Natural killer cell (primary cell): ENCODE measurements at places on chromosomes 2 and 18.

- DNase-seq, result no peak
- H3K27ac ChIP-seq, result no peak overlapping the region
- H3K4me1 ChIP-seq, result no peaks in the 10 kb centered on the region
- H3K4me3 ChIP-seq, result no peak overlapping the region
- H3K36me3 ChIP-seq, result no peaks in the 10 kb centered on the region
- no peaks in the 10 kb centered on the region for H3K27me3 ChIP-seq
Measured at GRCh38 chr2:234596696-234597575, 100.1 kb upstream of the ARL4C start.

GRCh38 chr2:58594762-58595161 lies 353.6 kb upstream of the FANCL start:
- no peaks in the 10 kb centered on the region for H3K36me3 ChIP-seq
- DNase-seq, result no peak

GRCh38 chr2:163752267-163752666 lies 16.5 kb upstream of the FIGN start:
- DNase-seq, result no peak
- no peaks in the 10 kb centered on the region for H3K27me3 ChIP-seq
- H3K4me3 ChIP-seq, result no peak overlapping the region
- no peak overlapping the region for H3K27ac ChIP-seq
- no peaks in the 10 kb centered on the region for H3K36me3 ChIP-seq

DNA sequence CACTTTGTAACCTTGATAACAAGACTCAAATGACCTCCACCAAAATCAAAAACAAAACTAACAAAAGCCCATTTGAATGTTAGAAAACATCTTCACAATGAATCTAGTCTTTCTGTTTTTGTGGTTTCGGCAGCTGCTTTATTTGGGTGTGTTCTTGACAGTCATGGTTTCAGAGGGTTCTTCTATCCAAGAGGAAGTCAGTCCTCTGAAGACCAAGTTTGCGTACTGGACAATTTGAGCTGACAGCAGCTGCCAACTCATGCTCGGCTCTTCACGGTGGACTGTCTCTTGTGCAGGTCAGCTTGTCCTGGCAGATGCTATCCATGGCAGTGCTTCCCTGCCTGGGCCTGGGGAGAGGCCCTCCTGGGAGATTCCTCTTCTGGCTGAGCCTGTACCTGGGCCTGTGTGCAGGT lies 91.0 kb downstream of the TMEM17 start:
- no peak overlapping the region for H3K4me3 ChIP-seq
- H3K27ac ChIP-seq, result no peak overlapping the region
- peaks cover 5% of the 10 kb centered on the region for H3K4me1 ChIP-seq
- no peaks in the 10 kb centered on the region for H3K36me3 ChIP-seq
- no peak for DNase-seq
- no peaks in the 10 kb centered on the region for H3K27me3 ChIP-seq

- no peak overlapping the region for H3K4me3 ChIP-seq
- H3K4me1 ChIP-seq, result no peaks in the 10 kb centered on the region
- H3K27me3 ChIP-seq, result peaks cover 6% of the 10 kb centered on the region
- no peak for DNase-seq
- H3K36me3 ChIP-seq, result no peaks in the 10 kb centered on the region
Measured at GRCh38 chr2:126627643-126628042, 28.3 kb upstream of the GYPC start.

DNA sequence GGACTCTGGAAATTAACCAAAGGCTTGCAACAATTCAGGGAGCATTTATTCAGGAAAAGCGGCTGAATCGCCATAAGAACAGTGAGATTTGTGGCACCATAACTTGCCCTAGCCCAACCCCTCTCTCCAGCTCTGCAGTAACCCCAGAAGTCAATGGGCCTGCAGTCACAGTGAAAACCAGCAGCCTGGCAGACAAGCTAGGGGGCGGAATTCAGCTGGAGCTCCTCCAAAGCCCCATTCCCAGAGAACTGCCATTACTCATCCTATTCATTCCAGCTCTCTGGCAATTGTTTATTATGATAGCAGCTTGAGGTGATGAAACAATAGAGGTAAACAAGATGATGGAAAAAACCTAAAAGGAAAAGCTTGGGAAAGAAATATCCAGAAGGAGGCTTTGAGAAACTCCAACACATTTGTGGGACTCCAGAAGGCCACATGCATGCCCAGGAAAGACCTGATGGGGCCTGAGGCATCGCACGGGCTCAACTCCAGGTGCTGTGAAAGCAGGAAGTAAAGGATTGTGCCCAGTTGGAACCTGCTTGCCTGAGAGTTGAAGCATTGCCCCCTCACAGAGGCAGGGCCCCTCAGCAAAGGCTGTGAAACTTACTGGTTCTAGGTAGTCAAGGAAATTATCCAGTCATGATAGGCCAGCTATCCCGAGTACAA lies 126.7 kb downstream of the TWIST2 start:
- H3K36me3 ChIP-seq, result no peaks in the 10 kb centered on the region
- no peaks in the 10 kb centered on the region for H3K4me1 ChIP-seq

DNA sequence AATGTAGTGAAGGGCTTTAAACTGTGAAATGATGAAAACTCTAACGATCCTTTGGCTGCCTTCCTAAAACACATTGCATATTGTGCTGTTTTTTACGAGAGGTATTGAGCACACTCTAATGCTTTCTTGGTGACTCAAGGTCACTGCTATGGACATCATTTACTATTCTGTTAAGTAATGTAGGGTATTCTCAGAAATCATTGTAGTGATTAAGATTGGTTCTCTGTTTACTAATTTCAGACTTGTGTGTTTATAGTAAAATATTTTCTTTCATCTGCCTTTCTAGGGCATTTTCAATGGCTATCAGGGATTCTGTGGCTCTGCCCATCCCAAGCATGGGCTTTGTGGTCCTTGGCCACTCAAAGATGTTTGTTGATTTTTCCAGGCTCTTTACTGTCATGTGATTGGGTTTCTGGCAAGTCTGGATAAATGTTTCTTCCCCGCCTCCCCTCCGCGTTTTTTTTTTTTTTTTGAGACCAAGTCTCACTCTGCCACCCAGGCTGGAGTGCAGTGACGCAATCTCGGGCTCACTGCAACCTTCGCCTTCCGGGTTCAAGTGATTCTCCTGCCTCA lies 29.3 kb downstream of the UBE2F start:
- H3K4me1 ChIP-seq, result peaks cover 23% of the 10 kb centered on the region
- DNase-seq, result no peak
- no peak overlapping the region for H3K27ac ChIP-seq
- no peaks in the 10 kb centered on the region for H3K27me3 ChIP-seq

DNA sequence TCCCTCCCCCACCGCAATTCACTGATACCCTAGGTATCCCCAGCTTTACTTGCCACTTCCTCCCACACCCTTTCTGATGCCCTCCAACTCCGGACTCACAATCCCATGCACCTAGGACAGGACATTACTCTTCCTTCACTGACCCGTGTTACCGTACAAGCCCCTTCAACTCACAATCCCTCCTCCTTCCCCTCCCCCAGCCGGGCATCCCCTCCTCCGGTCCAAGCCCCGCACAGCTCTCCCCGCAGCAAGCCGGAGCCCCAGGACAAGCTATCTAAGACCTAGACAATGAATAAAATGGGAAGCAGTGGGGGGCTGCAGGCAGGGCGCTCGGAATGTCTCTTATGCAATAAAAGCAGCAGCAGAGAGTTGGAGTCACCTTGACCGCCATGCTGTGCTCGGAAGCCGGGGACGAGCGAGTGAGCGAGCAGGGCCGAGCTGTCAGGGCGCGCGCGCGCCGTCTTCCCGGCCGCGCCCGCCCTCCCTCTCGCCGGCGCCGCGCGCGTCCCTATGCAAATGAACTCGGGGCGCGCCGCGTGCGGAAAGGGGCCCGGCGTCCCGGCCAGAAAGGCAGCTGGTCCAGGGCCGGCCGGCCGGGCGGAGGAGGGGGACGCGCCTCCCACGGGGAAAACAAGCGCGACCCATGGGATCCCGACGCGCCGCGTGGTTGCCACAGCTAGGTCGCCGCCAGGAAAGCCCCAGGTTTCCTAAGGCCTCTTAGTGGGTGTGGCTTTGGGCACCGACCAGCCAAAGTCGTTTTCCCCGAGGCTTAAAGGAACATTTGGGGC lies at the start of gene SLC25A12:
Gene SLC25A12 (minus strand): TSS at position 421 of the 788 bp plus-strand sequence. CDS start 30 bp downstream, at position 391.
- peak within 1 kb of the TSS; percentile 76 for H3K27ac ChIP-seq
- H3K36me3 ChIP-seq, result no peaks in the 10 kb centered on the region
- peak; percentile 66 for DNase-seq
- no peaks in the 10 kb centered on the region for H3K27me3 ChIP-seq
- peaks cover 11% of the 10 kb centered on the region for H3K4me1 ChIP-seq
- peak within 1 kb of the TSS; percentile 95 for H3K4me3 ChIP-seq

GRCh38 chr2:75421986-75422385 lies 138.8 kb downstream of the EVA1A start:
- H3K4me3 ChIP-seq, result no peak overlapping the region
- no peaks in the 10 kb centered on the region for H3K27me3 ChIP-seq
- no peaks in the 10 kb centered on the region for H3K4me1 ChIP-seq

- peak overlapping the region; percentile 18 for H3K4me3 ChIP-seq
- H3K27ac ChIP-seq, result peak overlapping the region; percentile 82
- H3K36me3 ChIP-seq, result no peaks in the 10 kb centered on the region
- DNase-seq, result peak; percentile 24
- H3K27me3 ChIP-seq, result no peaks in the 10 kb centered on the region
Measured at GRCh38 chr2:213001297-213001910, 150.0 kb downstream of the IKZF2 start.

GRCh38 chr2:128547667-128548066 lies 229.0 kb upstream of the HS6ST1 start:
- no peaks in the 10 kb centered on the region for H3K4me1 ChIP-seq
- no peaks in the 10 kb centered on the region for H3K27me3 ChIP-seq
- H3K27ac ChIP-seq, result no peak overlapping the region
- H3K36me3 ChIP-seq, result no peaks in the 10 kb centered on the region
- H3K4me3 ChIP-seq, result no peak overlapping the region

DNA sequence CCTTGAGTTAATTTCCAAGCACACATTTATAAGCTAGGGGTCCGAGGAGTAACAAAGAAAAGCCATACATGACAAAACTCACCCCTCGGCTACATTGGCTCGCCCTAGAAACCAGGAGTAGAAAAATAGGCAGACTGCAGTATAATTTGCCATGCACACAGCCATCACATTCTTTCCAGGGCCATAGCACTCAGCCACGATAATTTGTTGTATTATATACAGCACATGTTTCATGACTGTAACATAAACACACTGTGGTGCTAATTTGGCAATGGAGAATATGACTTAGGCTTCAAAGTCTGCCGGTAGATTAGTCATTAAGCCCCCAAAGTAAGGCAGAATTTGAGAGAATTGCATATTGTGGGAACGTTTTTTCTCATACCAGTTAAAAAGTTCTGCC lies 254.9 kb downstream of the ZNF521 start:
- peaks cover 5% of the 10 kb centered on the region for H3K4me1 ChIP-seq
- no peak overlapping the region for H3K27ac ChIP-seq
- no peaks in the 10 kb centered on the region for H3K36me3 ChIP-seq
- H3K27me3 ChIP-seq, result no peaks in the 10 kb centered on the region

DNA sequence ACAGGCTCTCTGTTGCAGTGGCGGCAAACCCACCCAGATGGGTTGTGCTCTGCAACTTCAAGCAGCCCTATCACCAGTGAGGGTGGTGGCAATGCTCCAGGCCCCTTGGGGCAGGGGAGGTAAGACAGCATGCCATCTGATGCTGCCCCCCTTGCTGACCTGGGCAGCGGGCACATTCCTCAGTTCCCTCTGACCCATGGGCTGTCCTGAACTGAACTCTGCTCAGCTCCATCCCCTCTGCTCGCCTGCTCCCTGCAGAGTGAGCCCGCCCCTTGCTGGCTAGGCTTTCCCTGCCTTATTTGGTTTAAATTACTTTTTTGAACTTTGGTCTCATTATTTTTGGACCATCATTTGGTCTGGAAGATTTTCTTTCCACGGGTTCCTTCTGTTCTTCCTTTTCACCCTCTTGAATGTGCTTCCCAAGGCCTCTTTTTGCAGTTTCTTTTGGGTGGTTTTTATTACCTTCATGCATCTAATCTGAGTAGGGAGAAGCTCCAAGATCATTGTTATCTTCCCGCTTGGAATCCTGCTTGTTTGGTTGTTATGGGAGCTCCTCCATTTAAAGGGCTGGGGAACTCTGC lies 565.4 kb downstream of the TNS1 start:
- H3K27ac ChIP-seq, result no peak overlapping the region
- no peaks in the 10 kb centered on the region for H3K36me3 ChIP-seq
- H3K4me3 ChIP-seq, result no peak overlapping the region
- peaks cover 10% of the 10 kb centered on the region for H3K27me3 ChIP-seq
- DNase-seq, result no peak

GRCh38 chr18:48829443-48830149 lies 121.2 kb downstream of the SMAD7 start:
- H3K27ac ChIP-seq, result peak overlapping the region; percentile 7
- DNase-seq, result no peak
- H3K36me3 ChIP-seq, result no peaks in the 10 kb centered on the region
- no peaks in the 10 kb centered on the region for H3K27me3 ChIP-seq

DNA sequence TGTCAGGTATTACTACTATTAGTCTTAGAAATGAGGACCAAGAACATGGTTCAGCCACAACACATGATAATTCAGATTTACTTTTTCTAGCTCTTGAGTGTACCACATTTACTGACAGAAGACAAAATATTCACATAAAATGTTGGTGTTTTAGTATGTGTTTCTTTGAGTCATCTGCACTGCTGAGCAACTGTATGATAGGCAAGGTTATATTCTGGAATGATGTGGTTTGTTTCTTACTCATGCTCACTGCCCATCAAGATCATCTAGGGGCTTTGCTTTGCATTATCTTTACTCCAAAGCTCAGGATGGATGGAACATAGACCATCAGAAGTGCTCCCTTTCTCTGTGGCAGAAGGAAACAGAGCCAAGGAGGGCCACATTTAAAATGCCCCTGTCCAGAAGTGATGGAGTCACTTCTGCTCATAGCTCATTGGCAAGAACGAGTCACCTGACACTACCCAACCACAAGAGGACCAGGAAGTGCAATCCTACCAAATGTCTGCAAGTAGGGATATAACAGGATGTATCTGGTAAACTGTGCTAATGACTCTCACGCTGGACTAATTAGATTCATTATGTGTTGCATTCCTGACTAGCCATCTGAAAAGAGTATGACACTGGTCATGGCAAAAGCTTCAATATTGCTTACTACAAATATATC lies 81.5 kb downstream of the DIS3L2 start:
- H3K4me3 ChIP-seq, result no peak overlapping the region
- no peaks in the 10 kb centered on the region for H3K4me1 ChIP-seq
- H3K36me3 ChIP-seq, result no peaks in the 10 kb centered on the region
- no peaks in the 10 kb centered on the region for H3K27me3 ChIP-seq
